ENCODE measurements at places on chromosomes 4 and X. TPM values are rescaled to one million over a fixed set of nuclear protein-coding genes. Genes with fewer than 3 reads are reported as not detected.

DNA sequence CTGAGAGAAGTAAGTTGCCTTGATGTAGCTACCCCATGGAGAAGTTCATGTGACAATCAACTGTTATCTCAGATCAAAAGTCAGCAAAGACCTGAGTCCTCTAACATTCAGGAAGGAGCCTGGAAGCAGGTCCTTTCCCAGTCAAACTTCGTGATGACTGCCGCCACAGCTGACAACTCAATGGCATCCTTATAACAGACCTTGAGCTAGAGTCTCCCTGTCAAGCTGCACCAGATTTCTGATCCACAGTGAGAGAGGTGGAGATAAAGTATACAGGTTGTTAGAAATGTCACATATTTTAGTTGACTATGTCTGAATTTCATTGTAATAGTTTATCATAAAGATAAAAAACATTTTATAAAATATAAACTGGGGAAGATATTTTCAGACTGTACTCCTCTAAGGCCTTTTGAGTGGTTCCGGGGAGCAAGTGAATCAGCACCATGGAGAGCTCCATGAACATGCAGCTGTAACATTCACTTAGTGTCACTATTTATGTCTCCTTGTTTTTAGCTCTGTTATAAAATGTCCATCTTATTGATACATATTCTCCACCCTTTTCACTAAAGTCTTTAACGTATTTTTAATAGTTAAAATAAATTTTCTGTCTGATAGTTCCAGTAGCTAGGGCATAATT lies 1653.5 kb upstream of the AGA start:
- peak; percentile 20 for DNase-seq

GRCh38 chr4:28654618-28655017 lies 1794.0 kb downstream of the STIM2 start:
- no peak for DNase-seq

- no peak for DNase-seq
Observed at GRCh38 chrX:68669094-68669860, 21.8 kb downstream of the STARD8 start.

DNA sequence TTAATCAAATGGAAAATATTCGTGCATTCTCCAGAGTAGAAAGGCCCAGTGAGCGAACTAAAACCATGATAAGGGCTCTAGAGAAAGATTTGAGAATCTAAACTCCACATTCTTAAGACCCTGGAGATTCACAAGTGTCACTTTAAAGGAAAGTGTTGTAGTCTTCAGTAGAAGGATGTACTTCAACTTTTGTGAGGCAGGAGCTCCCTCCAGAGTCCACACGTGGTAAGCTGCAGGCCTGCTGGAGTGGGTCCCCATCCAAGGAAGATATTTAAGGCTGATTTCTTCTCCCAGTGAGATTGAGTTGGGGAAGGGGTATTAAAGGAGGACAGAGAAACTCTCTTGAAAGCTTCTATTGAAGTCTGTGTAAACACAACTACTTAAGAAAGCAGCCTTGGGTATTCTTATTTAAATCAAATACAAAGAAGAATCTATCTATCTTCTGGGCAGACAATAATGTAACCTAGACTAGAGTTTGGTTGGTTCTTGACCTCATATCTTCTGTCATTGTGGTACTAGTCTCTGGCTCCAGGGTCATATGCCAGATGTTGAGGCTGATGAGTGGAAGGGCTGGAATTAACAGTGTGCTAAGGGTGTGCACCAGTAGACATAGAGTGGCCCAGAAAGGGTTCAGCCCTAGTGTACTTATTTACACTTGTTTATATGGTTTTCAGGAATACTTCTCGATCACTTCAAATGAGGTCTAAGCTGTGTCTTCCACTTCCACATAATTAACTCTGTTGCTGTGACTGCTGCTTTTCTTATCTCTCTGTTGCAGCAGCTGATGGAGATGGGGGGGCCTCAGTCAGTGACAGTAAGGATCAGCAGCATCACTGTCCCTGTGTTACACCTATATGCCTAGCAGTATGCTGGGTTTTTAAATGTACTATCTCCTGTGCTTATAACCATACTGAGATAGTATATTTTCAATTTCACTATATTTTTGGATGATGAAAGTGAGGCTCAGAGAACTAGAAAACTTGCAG lies 76.1 kb downstream of the HMGB2 start:
- peak; percentile 44 for DNase-seq

GRCh38 chr4:83012200-83012686 lies 1.6 kb upstream of the LIN54 start:
- DNase-seq: peak; percentile 18

- DNase-seq: no peak
Observed at GRCh38 chrX:18725310-18725943, 18.0 kb downstream of the PPEF1 start.

- no peak for DNase-seq
Observed at GRCh38 chrX:1327651-1328304, 8.8 kb upstream of the IL3RA start.

GRCh38 chrX:144801786-144802185 lies 445.5 kb upstream of the SPANXN1 start:
- no peak for DNase-seq

Gene ARHGAP24
- total RNA-seq: 13.6 TPM

GRCh38 chr4:23353200-23353599 lies 536.6 kb downstream of the PPARGC1A start:
- no peak for DNase-seq

Gene LRP2BP
- 0.95 TPM for total RNA-seq

GRCh38 chr4:53197772-53198142 lies 168.1 kb downstream of the SCFD2 start:
- DNase-seq: no peak

Gene FDCSP
- not detected for total RNA-seq

Gene MAP3K15
- total RNA-seq: 0.12 TPM

Gene SYN1
- total RNA-seq: 0.55 TPM

Gene APBB2
- 44.9 TPM for total RNA-seq

Gene EREG
- 5.7 TPM for total RNA-seq

Gene COQ2
- 10.0 TPM for total RNA-seq

Gene VCX2
- total RNA-seq: not detected

DNA sequence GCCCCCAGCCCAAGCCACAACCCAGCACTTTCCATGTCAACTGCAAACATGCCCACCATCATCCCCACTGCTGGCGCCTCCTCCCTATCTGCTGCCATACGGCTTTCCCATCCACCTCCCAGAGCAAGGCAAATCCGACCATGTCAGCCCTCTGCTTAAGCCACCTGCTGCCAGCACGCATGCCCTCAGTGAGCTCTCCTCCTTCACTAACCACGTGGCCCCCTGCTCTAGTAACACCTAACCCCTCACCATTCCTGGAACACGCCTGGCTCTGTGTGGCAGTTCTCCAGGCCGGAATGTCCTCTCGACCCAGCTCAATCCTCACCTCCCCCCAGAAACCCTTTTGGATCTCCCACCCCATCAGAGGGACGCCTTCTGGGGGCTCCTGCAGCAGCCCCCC lies 17.4 kb downstream of the BCAP31 start:
- no peak for DNase-seq

GRCh38 chr4:53640576-53641453 lies 49.5 kb upstream of the LNX1 start:
- DNase-seq: peak; percentile 40

- DNase-seq: no peak
Observed at GRCh38 chr4:125387770-125388169, 73.0 kb downstream of the FAT4 start.

- no peak for DNase-seq
Observed at GRCh38 chr4:123301923-123302322, 94.7 kb upstream of the SPRY1 start.

DNA sequence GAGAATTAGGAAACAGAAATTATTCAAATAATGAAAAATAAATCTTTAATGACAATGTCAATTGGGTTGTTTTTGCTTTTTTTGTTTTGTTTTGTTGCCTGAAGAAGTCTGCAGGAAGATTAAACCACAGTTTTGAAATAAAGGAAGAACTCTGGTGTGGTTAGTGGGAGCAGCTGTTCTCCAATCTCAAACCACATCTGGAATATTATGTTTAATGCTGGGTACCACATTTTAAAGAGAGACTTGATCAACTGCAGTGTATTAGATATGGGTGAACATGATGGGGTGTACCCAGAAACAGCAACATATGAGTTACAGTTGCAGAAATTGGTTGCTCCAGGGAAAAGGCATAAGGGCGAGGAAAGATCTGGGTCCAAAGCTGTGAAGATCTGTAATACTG lies 171.2 kb upstream of the RPL34 start:
- DNase-seq: no peak

DNA sequence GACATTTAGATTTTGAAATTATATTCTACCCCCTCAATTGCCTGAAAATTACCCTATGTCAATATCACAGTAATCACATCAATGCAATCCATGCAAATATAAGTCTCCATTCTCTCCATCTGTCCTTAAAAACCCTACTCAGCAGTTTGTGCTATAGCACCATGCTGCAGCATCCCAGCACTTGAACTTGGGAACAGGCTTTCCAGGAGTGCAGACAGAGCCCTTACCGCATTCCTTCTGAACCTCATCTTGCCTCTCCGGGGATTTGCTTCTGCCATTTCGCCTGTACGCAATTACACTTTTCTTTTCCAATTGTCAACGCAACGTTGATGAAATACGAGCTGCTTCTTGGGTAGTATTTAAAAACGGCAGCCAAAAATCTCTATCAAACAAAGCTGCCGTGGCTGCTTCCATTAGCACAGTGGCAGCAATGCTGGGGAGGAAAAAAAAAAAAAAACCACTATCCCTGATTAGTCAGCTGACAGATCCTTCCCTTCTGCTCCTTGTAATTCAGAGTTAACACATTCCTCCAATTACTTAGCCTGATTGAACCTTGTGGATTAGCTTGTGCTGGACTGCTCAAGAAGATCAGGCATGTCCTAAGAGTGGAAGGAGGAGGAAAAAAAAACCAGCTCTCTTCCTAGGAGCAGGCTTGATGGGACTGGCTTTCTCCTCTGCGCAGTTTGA lies 65.6 kb downstream of the MCF2 start:
- DNase-seq: no peak

- no peak for DNase-seq
Observed at GRCh38 chr4:169062897-169063244, 52.8 kb upstream of the CBR4 start.

Gene GPR50
- 0.12 TPM for total RNA-seq

GRCh38 chr4:139887376-139887802 lies 221.8 kb downstream of the MGST2 start:
- DNase-seq: no peak

DNA sequence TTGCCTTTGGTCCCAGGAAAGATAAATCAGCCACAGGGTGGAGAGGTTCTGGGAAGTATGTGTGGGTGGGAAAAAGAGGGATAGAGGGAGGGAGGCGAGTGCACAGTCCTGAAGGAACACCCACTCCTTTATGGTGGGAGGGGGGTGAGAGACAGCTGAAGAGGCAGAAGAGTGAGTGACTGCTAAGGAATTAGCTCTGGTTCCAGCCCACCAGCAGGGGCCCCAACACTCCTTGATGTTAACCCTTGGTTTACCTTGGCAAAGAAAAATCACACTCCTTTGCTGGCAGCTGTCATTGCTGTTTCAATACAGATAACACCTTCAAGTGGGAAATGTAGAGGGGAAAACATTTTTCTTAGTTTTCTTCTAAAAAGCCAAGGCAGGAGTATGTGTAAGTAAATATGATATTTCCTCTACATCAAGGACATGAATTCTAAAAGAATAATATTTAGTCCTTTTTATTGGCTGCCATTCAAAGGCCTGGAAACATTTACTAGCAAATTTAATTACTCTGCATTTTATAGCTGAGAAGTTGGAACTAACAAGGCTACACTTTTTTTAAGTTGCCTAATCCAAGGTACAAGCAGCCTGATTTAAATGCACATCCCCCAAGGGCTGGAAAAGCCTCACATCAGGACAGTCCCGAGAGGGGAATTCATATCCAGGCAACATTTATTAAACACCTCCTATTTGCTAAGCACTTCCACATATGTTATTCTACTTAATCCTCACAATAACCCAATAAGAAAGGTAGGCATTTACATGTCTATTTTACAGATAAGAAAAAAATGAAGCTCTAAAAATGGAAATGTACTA lies 81.7 kb downstream of the HS6ST2 start:
- DNase-seq: no peak

Gene ANK2
- total RNA-seq: 13.7 TPM

Gene ZXDB
- total RNA-seq: 9.5 TPM

Gene DBET
- not detected for total RNA-seq

DNA sequence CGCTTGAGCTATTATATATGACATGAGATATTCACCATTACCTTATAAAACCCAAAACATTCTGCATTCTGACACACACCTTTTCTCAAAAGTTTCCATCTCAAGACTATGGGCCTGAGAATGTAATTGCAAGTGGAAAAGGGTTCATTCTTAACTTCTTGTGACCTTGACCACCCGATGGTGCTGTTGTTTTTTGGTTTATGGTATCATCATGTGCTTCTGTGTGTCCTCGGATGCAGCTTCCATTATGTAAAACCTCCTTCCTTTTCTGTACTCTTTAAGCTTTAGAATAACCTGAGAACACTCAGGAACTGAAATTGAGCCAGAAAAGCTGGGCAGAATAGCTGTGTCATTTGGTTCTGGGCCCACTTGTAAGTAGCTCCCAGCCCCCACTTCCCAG lies 16.2 kb upstream of the PUDP start:
- DNase-seq: no peak
